Activated CD4-positive, alpha-beta T cell treated with anti-CD3 and anti-CD28 coated beads for 1 hour (primary cell): ENCODE measurements at places on chromosomes 12 and 14.

DNA sequence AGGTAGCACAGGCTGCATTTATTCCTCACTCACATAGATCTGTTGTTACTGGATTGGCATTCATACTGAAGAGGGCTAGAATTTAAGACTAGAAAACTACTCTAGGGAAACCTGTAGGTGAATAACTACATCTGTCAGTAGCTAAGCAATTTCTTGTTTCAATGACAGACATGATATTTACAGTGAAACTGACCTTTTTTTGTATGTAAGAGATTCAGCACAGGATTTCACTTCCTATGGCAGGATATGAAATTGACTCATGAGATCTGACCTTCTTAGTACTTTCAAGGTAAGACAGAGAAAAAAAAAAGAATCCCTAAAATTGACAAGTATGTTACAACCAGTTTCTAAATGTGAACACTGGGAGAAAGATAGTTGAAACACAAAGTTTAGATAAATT is 189.8 kb upstream of the SLC16A7 start:
- no peak for DNase-seq

DNA sequence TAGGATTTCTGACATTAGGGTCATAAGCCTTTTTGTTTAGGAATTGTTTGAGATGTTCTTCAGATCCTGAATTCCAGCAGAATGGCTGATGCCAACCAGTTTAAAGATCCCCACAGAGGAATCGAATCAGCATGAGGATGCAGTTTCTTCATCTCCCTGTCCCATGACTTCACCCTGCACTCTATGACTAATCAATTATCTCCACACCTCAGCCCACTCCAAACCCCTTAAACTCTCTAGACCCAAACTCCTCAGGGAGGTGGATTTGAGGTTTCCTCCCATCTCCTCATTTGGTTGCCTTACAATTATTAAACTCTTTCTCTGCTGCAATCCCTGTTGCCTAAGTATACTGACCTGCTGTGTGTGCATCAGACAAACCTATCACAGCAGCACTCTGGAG is 86.5 kb upstream of the CRY1 start:
- no peak for DNase-seq

DNA sequence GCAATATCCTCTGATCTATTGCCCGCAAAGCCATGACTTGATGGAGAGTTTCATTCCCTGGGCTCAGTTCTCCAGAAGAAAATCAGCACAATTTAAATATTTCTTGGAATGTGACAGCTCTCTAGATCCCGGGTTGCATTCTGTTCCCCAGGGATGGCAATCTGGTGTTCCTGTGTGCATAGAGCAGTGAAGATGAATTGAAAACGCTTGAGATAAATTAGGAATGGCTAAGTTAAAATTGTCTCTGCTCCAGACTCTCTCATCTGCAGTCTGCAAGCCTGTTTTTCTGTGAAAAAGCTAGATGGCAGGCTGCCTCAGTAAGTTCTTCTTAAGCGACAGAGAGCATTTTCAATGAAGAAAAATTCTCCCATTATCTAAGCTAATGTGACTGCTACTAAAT is 582.5 kb upstream of the MGAT4C start:
- no peak for DNase-seq

GRCh38 chr14:70788898-70789297 is 20.4 kb downstream of the MAP3K9 start:
- no peak for DNase-seq
